Fibroblast of skin of right biceps (primary cell): ENCODE measurements at places on chromosomes 7 and 10.
A peak's percentile ranks its signal among the peaks of the same experiment; 100 is the strongest.

DNA sequence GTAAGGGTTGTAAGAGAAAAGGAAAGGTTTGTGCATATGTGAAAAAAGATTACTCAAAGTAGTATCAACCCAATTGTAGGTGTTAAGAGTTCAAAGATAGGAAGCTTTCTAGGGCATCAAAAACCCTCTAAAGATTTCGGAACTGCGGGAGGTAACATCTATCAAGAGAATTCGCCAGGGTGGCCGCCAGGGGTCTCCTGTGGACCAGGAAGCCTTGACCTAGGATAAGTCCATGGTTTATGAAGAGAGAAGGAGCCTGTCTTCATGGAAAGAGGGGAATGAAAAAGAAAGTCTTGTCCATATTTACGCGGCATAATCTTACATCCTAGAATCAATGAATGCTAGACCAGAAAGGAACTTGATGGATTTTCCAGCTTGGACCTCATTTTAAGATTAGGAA, 140.7 kb upstream of the CALCR start:
- DNase-seq, result peak; percentile 41

- no peak for DNase-seq
These were observed 43.2 kb downstream of the IKZF1 start for GRCh38 chr7:50347693-50348092.

- DNase-seq, result peak; percentile 39
These were observed 37.0 kb downstream of the RBM20 start for GRCh38 chr10:110681023-110681681.

- DNase-seq, result no peak
These were observed 25.4 kb downstream of the PTF1A start for GRCh38 chr10:23217471-23217870.

DNA sequence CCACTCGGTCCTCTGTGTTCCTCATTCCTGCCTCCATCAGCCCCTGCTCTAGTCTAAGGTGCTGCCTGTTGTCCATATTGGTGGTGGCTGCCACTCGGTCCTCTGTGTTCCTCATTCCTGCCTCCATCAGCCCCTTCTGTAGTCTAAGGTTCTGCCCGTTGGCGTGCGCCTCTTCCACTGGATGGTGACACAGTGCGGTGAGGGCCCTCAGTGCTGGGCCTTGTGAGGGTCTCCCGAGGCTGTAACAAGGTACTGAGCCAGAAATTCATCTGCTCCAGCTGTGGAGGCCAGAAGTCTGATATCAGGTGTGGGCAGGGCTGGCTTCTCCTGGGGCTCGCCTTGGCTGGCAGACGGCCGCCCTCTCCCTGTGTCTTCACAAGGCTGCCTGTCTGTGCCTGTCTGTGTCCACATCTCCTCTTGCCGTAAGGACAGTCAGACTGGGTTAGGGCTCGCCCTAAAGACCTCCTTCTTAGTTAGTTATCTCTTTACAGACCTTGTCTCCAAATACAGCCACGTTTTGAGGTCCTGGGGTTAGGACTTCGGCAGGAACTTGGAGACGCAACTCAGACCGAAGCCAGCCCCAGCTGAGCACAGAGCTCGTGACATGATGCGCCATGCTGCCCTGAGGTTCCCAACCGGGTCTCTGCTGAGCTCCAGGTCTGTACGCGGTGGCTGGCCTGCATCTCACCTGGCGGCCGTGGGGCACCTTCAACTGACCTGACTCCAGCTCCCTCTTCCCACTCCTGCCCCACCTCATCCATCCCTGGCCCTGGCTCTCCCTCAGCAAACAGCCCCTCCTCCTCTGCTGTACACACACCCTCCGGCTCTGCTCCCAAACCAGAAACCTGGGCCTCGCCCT, 181.4 kb upstream of the SHH start:
- no peak for DNase-seq

GRCh38 chr7:16960337-16960965, 78.7 kb upstream of the AGR3 start:
- DNase-seq, result no peak

- no peak for DNase-seq
These were observed 10.1 kb downstream of the ITGB8 start for GRCh38 chr7:20340839-20341238.

DNA sequence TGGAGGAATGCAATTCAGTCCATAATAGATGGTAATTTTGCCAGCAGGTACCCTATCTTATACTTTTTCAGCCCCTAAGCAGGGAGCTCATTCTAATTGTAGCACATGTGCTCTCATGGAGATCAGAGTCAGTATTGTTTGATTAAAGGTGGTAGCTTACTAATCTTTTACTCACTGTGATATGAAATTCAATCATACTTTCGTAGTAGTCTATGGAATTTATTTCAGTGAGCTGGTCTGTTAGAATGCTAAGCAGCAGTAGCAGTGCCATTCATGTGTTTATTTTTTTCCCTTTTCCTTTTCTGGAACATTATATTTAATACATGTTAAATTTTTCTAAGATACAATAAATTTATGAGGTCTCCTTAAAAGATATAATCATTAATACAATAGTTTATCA, 109.0 kb downstream of the ST7 start:
- peak; percentile 19 for DNase-seq

GRCh38 chr10:132545659-132546367, 8.2 kb downstream of the INPP5A start:
- no peak for DNase-seq

GRCh38 chr10:88213065-88213605, 349.7 kb downstream of the PTEN start:
- no peak for DNase-seq

GRCh38 chr10:5155951-5156350, 29.0 kb downstream of the AKR1C8 start:
- DNase-seq, result no peak

- peak; percentile 0 for DNase-seq
These were observed 1050.7 kb downstream of the SORCS3 start for GRCh38 chr10:105691811-105692210.

DNA sequence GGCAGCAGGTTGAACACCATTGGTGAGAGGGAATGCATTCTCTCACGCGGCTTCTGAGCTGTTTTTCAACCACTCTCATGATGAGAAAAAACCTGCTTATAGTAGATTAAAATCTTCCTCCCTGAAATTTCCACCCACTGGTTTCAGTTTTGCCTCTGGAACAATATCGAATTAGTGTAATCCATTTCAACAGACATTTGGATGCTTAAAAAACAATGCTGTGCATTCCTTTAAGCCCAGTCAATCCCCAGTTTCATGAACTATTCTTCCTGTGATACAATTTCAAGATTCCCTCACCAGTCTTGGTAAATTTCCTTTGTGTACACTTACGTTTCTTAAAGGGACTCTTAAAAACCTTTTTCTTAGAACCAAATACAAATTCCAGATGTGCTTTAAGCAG, 89.6 kb downstream of the ITIH5 start:
- no peak for DNase-seq

GRCh38 chr7:151795168-151795811, 81.6 kb downstream of the PRKAG2 start:
- DNase-seq, result no peak

DNA sequence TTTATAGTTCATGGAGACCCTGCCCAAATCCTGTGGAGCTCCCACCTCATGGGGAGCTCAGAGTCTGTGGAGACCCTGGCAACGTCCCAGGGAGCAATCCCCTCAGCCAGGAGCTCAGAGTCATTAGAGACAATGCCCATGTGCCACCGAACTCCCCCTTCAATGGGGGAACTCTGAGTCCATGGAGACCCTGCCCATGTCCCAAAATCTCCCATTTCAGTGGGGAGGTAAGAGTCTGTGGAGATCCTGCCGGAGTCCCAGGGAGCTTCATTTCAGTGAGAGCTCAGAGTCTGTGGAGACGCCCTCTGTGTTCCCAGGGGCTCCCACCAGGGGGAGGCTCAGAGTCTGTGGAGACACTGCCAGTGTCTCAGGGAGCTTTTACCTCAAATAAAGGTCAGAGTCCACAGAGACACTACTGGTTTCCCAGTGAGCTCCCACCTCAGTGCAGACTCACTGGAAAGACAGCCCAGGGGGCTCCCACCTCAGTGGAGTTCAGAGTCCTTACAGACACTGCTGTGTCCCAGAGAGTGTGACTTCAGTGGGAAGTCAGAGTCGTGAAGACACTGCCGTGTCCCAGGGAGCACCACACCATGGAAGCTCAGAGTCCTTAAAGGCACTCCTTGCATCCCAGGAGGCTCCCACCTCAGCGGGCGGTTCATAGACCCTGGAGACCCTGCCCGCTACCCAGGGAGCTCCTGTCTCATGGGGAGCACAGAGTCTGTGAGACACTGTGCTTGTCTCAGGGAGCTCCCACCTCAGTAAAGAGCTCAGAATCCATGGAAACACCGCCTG, 5.0 kb downstream of the MYO1G start:
- no peak for DNase-seq

DNA sequence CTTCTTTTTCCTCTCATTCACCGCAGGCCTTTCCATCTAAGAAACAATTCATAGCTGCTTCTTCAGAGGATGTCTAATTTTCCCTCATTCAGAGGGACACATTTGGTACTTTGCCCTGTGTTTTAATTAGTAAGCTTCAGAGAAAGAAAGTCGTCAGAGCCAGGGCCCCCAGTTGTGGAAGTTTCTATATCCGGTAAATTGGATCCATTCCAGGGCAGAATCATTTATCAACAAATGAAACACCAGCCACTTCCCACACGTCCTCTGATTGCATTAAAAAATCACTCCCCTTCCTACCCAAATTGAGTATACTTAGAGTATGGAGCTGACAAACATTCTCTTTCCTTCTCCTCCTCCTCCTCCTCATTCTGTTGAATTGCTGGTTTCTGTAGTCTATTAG, 205.8 kb upstream of the HDAC9 start:
- DNase-seq, result no peak

DNA sequence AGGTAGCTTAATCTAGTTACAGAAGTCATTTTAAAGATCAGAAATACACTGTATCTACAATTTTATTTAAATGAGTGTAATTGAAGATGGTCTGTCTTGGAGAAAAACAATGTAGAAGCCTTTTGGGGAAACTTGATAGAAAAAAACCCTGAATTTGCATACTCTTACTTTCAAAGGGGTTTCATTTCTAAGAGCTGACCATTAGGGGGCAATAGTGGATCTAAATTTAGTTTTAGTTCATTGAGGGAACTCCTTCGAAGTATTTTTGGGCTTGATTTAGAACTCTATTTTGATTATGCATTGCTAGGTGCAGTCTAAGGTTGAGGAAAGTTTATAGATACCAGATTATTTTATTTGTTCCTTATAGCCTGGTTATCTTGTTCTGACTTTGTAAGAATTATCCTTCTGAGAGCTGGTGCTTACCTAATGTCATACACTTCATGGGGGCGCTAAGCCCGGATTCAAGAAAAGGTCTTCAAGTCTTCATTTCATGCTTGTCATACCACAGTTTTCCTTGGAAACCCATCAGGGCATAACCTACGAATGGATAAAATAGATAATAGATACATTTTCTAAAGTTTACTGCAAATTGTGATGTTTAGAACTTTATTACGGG, 69.1 kb upstream of the MXI1 start:
- DNase-seq, result peak; percentile 59

- no peak for DNase-seq
These were observed 1021.6 kb downstream of the GATA3 start for GRCh38 chr10:9076066-9076465.

- DNase-seq, result peak; percentile 75
These were observed 3.6 kb upstream of the ITGB8 start for GRCh38 chr7:20327055-20327454.

DNA sequence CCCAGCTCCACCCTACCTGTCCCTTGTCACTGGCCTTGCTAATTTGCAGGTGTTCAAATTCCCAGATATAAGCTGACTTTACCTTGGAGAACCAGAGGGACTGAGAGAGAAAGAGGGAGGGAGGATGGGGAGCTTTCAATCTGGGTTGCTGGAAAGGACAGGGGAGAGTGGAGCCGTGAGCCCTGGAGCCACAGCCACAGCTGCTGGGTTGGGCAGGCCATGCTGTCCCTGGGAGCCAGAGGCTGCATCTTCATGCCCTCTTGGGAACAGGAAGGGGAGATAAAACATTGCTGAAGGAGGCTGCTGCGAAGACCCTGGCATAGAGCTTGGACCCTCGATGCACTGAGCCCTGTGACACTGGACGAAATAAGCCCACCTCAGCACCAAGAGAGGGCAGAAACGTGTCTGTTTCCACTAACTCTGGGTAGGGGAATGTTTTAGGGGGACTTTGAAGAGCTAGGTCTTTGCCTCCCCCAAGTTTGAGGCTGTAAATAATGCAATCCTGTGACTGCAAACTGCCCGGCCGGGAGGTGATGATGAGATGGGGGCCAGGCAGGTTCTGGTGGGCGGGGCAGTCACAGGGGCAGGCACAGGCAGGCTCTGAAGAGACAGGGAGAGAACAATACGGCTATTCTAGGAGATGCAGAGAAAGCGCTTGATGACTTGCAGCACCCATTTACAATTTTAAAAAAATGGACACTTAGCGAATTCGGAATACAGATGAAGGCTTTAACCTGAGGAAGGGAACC, 5.8 kb upstream of the JAKMIP3 start:
- no peak for DNase-seq
